ENCODE measurements at places on chromosomes 6 and 20.

DNA sequence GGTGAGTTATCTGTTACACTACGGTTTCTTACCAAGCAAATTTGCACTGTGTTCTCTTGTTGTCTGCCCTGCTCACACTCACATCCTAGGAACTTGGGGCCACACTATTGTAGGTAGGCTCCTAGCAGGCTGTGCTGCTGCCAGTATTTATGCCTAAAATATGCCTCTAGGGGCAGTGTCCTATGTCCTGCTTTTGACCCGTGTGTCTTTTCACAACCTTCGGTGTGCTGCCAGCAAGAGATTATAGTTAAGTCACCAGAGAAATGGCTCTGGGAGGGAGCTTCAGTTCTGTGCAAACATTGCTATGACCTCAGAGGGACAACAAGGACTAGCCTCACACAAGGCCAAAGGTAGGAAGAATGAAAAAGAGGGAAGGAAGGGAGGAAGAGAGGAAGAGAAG, 8.9 kb upstream of the TAAR5 start:
- DNase-seq: no peak

DNA sequence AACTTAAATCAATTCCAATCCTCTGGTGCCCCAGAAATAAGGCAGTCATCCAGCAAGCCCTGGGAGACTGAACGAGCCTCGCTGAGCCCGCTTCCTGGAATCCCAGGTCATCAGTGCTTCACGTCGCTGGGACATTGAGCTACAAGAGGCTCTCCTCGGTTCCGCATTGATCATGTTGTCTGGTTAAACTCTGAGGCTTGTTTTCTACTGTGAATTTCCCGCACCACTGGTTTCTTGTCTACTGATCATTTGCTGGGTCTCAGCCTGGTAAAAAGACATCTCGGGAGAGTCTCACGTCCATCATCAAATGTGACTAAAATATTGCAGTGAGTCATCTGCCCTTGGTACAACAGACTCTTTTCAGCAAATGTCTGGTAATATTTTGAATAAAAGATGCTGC, 569.2 kb downstream of the QKI start:
- DNase-seq: no peak

DNA sequence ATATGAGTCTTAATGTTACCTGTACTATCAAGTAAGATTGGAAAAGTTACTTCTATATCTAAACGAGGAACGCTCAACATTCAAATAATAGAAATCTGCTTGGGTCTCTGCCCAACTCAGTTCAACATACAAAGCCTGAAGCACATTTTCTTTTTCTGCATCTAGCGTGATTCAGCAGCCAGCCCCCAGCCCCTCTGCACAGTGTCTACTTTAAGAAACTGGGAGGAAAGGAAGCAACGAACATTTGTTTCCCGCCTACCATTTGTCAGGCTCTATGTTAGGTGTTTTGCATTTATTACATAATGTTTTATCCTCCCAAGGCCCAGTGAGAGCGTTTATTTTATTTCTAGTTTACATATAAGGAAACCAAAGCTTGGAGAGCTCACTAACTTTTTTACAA, 17.3 kb downstream of the PHACTR1 start:
- no peak for DNase-seq

- no peak for DNase-seq
Observed at GRCh38 chr6:148367411-148368024, 24.9 kb downstream of the SASH1 start.

DNA sequence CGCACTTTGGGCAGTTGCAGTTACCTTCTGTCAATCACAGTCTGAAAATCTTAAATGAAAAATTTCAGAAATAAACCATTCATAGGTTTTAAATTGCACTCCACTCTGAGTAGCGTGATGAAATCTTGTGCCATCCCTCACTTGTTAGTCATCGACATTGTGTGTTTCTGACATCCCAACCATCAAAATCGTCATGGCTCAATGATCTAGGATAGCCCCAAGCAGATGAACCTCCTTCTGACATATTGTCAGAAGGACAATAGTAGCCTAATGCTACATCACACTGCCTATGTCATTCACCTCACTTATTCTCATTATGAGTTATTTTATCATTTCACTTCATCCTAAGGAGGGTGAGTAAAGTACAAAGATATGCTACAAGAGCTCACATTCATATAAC, 284.8 kb downstream of the PTPRK start:
- DNase-seq: no peak

- DNase-seq: peak; percentile 76
Observed at GRCh38 chr20:33647603-33648395, 14.3 kb upstream of the C20orf144 start.
